Coronary artery (tissue), 2 donors: ENCODE measurements at places on chromosomes 1 and 21.

GRCh38 chr21:43279578-43279894, 110.7 kb downstream of the CRYAA start:
- DNase-seq = no peak

DNA sequence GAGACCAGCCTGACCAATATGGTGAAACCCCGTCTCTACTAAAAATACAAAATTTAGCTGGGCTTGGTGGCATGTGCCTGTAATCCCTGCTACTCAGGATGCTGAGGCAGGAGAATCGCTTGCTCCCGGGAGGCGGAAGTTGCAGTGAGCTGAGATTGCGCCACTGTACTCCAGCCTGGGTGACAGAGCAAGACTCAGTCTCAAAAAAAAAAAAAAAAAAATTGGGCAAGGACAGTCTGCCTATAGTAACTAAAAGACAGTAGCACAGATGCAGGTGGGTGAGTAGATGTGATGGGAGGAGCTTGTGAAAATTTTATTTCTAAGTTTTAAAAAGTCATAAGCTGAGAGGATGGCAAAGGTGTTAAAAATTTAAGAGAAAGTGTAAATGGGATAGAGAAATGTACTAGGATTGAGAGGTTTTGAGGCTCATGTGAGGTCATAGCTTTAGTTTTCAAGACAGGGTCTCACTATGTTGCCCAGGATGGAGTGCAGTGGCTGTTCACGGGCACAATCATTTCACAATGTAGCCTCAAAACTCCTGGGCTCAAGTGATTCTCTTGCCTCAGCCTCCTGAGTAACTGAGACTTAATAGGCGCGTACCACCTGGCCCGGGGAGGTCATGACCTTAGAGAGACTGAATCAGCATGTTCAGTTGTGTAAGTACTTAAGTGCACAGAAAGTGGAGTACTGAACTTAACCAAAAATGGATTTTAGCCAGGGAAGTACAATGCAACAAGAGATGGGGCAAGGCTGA, 33.7 kb downstream of the PTP4A2 start:
- no peak for DNase-seq

GRCh38 chr1:25148673-25149300, 83.5 kb downstream of the SYF2 start:
- DNase-seq = no peak

DNA sequence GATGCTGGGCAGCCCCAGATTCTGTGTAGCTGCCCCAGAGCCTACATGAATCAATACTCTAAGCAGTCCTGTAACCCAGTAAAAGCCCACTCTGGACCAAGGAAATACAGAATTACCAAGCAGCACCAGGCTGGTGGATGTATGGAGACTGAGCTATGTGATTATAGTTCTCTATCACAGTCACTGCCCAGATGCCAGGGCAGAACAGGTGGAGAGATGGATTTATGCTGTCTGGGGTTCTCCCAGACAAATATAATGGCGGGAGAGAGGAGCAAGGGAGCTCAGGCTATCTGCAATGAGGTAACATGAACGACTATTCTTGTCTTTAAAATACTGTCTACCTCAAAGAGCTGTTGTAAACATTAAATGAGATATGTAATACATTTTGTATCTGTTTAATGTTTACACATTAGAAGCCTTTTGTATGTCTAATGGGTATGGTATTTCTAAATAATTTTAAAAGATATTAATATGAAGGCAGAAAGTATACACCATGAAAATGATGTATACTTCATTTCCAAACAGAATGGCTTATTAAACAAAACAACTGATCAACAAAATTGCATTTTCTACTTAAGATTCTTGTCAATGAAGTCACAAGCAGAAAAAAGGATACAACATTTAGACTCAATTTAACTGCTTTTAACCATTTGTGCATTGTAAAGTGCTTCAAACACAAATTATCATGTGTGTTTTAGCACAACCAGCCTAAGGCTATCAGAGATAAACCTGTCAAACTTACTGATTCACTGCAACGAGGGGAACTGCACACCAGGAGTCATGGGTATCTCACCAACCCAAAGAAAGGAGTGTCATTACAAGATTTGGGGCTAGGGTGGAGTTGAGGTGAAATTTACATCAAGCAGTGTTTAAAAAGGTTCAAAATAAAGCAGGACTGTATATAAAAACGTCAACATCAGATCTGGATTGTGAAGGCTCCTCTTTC, 3.0 kb downstream of the SDE2 start:
- DNase-seq = no peak

DNA sequence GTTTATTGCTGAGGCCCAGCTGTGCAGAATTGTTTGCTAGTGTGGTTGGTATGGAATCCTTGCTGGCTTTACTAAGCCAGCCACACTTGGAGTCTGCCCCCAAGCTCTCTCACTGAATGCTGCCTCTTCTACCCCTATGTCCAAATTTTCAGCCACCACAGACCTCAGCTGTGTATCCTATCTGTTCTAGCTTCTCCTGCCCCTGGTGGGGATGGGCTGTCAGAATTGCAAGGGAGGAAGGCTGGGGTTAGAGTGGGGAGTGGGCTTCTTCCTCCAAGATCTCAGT, 4.4 kb downstream of the NHLH1 start:
- DNase-seq = no peak
